ENCODE measurements at places on chromosomes 1 and 21.

DNA sequence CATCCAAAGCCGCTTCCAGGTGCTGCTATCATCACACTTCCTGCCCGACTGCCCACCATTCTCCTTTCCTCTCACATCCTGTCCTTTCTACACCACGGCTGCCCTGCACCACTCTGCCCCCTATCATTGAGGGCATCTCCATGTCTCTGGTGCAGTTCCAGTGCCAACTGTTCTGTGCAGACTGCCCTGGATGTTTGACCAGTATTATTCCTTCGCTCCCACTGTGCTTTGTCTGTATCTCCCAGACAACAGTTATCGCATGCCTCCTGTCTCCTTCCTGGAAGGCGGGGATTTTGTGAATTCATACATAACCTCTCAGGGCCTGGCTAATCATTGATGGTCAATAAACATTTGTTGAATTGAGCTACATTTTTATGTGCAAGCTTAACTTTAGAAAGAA lies 63.6 kb upstream of the GNG12 start:
- no peak for DNase-seq

GRCh38 chr1:63622849-63623566 lies 29.8 kb downstream of the PGM1 start:
- DNase-seq: no peak

GRCh38 chr1:220045356-220046051 lies 801 bp downstream of the EPRS1 start:
- DNase-seq: no peak

GRCh38 chr1:150567341-150567716 lies 12.1 kb downstream of the MCL1 start:
- peak; percentile 66 for DNase-seq

GRCh38 chr1:145786271-145786670 lies 37.6 kb downstream of the RNF115 start:
- DNase-seq: no peak

GRCh38 chr1:31036749-31037500 lies 28.6 kb downstream of the PUM1 start:
- DNase-seq: no peak

DNA sequence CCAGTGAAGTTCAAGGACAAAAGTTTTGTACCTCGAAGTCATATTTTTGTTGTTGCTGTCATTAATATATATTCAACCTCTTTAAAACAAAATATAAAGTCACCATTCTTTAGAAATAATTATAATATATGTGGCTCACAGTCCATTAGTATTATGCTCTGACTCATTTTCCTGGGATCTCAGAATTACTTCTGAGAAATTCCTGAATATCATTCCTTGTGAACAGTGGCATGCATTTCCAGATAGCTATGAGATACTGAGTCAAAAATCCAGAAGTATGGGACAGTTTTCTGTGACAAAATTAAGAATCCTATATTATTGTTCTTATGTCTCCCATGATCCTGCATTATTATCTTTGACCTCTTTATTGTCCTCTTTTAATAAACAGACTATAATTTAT lies 13.8 kb upstream of the RGS21 start:
- DNase-seq: no peak

DNA sequence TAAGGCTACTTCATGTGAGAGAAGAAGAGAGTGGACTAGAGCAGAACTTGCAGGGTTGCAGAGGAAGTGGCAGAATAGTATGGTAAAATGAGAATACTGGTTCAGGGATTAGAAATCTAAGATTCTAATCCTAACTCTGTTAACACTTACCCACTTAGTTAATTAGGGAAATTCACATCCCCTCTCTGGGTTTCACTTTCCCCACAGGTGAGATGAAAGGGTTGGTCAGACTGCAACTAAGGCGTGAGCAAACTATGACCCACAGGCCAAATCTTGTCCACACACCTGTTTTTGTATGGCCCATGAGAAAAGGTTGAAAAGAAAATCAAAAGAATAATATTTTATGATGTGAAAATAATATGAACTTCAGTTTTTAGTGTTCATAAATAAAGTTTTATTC lies 117.5 kb downstream of the MACF1 start:
- no peak for DNase-seq

DNA sequence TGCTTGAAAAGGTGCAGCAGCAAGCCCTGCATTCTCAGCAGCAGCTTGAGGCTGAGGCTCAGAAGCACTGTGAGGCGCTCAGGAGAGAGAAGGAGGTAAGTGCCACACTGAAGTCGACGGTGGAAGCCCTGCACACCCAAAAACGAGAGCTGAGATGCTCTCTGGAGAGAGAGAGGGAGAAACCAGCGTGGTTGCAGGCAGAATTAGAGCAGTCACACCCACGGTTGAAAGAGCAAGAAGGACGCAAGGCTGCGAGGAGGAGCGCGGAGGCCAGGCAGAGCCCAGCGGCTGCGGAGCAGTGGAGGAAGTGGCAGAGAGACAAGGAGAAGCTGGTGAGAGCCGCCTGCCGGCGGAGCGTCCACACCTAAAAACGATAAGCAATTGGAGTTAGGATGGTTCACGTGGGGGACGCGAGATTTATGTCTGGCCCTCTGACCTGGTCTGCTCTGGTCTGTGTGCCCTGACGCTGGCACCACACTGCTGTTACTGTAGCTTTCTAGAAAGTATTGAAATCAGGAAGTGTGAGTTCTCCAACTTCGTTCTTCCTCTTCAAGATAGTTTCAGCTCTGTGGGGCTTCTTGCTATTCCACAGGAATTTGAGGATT lies 26.7 kb upstream of the DIP2A start:
- DNase-seq: no peak

DNA sequence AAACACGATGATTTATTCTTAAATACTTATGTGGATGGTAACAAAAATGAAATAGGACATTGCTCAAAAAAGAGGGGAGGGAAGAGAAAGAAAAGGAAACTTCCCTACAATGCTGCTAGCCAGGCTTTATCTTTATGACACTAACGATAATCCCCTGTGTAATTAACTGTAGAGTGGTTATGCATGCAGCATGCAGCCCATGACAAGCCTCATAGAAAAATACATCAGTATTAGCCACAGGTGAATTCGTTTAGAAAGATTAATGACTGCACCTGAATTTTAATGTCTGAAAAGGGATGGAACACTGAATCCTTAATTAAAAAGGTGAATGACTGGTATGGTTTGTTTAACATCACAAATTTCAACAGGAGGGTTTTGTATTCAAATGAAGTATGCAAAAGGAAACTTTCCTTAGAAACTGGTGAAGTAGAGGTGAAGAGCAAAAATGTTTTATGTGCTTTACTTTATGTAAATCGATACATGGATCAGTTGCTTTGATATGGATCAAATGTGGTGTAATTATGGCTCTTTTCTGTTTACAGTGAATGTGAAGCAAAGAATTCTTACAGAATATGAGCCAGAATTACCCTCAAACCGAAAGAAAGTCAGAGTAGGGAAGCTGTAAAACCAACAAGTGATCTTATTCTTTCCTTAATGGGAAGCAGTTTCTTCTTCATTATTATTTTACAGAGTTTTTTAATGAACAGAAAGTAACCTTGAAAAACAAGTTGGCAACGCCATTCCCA lies 569.6 kb upstream of the ADGRL2 start:
- DNase-seq: no peak

GRCh38 chr21:41585199-41585994 lies 77.4 kb upstream of the TMPRSS2 start:
- DNase-seq: no peak
